ENCODE measurements at places on chromosomes 3 and 15.

DNA sequence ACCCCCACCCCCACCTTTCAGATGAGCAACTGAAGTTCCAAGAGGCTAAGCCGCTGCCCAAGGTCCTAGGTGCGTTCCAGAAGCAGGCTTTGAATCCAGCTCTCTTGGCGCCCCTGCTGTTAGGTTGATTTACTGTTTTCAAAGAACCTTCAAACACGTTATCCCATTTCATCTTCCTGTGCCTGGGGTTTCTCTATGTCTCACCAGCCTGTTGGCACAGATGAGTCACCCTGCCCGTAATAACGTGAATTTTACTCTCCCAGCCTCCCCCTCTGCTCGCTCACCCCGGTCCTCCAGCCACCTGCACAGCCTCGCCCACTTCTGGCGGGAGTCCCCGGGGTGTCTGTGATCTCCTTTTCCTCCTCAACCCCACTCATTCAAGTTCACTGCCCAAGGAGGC is 13.0 kb upstream of the TSEN2 start:
- no peak for DNase-seq

GRCh38 chr3:168096210-168096652 is 507 bp upstream of the GOLIM4 start:
- DNase-seq, result peak; percentile 88

GRCh38 chr3:103227651-103228050 is 792.8 kb downstream of the ZPLD1 start:
- no peak for DNase-seq

- DNase-seq, result no peak
These were observed 227.2 kb downstream of the XXYLT1 start for GRCh38 chr3:195043607-195044339.

All from NCI-H1694 (cell line).